Fibroblast of skin of right biceps (primary cell): ENCODE measurements at places on chromosomes 5 and 9.

DNA sequence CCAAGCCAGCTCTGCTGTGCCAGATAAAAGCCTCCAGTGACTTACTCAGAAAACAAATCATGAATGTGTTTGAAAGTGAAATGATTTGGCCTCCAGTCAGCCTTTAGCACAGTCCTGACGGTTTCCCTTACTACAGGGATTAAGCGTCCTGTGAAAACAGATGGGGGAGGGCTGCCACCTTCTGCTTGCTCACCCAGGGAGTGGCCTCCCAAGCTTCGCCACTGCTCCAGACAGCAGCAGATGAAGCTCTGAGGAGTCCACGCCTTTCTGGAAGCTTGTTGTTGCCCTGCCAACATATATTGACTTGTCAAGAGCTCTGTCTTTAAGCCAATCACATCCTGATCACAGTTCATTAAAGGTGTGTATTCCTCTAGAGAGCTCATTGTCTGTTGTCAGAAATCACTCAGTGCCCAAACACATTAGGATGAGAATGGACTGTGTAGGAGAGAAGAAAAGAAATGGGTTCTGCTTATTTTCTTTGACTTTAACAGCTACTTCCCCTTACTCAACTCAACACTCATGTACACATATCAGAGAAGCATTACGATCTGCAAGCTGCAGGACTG is 4.9 kb upstream of the FYB1 start:
- DNase-seq: peak; percentile 37

DNA sequence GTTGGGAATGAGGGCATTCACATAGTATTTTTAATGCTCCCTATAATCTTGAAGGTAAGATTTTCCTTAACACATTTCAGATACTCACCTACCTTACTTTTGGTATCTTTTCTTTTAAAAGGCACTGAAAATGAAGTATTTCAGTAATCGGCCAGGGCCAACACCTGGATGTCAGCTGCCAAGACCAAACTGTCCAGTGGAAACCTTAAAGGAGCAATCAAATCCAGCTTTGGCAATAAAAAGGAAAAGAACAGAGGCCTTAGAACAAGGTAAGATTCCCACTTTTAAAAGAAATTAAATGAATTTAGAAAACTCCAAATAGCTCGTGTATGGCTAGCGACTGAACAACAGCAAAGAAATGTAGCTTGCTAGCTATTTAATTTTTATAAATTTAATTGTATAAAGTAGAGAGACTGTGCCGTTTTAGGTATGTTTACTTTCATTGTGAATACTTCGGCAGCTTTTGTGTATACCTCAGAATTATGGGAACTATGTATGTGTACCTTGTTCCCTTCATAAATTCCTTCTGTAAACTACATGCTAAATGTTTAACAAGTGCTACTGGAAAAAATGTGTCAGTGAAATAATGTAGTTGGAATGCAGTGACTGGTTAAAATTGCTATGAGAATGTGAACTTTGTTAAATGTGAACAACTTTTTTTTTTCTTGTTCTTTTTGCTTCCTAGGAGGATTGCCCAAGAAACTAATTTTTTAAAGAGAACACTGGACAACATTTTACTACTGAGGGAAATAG is 41.9 kb downstream of the CDK7 start:
- peak; percentile 76 for DNase-seq

DNA sequence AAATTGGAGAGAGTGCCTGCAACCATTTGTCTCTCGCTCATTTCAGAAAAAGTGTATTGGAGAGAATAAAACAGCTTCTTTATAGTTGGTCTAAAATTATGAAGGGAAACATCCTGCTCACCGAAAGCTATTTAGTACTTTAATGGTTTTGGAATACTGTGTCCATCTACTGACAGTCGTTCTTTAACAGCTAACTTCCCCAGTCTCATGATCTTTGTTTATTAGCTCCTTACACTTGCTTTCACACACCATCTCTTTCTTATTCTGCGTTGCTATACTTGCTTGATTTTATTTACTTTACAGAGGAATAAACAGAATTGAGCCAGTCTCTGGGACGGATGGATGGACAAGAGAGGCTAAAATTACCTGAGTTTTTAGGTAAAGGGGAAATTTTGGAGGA is 229.3 kb downstream of the CCDC171 start:
- DNase-seq: no peak

GRCh38 chr5:175860531-175861045 is 10.8 kb upstream of the CPLX2 start:
- DNase-seq: no peak

DNA sequence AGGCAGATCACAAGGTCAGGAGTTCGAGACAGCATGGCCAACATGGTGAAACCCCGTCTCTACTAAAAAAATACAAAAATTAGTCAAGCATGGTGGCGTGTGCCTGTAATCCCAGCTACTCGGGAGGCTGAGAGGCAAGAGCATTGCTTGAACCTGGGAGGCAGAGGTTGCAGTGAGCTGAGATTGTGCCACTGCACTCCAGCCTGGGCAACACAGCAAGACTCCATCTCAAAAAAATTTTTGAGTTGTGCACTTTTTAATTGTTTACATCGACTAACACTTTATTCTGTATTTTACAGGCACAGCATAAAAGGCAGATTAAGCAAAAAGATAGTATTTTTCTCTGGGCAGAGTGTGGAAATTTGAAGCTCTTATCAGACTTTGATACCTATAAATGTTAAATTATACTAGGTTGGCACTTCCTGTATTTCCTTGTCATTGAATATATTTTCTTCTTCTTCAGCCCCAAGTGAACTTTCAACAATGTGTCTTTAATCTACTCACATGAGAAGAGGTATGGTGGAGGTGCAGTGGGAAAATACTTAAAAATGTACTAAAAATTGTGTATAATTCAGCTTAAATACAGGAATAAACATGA is 180.6 kb upstream of the ELL2 start:
- DNase-seq: no peak

DNA sequence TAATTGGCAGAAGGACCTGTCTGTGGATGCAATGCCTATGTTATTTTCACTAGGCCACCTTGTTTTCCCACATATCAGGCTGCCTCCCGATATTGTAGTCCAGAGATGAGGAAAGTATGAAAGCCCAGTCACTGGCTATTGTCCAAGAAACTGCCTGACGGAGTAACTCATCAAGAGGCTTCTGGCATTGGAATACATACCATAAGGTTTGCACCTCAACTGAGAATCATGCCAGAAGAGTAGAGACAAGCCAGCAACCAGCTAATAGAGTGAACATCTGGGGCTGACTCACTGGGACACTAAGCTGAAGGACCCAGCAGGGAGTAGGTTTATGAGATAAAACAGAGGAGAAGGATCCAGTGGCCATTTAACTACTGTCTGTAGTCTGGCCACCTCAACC is 137.2 kb upstream of the FST start:
- peak; percentile 99 for DNase-seq

DNA sequence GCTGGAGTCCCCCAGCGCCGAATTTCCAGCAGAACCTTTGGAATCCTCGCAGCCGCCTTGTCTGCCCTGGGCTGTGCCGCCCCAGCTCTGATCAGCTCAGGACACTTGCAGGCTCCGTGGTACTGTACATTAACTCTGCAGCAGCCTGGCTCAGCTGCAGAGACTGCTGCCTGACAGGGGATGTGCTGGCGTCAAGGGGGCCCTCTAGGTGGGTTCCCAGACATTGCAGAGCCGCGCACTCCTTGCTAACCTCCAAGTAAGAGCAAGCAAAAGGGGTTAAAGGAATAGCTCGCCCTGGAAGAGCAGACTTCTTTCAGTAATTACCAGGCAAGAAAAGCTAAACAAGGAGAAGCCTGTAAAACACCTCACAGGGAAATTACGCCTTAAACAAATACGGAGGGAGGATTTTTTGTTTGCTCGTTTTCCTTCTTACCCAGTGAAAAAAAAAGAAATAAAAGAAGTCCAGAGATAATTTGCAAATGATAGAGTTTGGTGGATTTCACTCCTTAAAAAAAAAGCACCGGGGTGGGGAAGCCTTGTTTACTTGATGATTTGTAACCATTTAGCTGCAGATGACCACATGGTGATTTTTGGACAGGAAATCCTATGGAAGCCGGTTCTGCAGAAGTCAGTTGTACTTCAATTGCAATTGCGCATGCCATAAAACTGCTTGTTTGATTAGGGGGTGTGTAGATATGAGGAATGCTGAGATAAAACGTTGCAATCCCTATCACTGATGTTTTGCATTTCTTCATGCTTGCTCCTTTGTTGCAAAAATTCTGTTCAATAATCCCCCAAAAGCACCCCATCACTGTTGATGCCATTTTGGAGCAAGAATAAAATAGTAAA is 305.8 kb downstream of the PDE4D start:
- peak; percentile 85 for DNase-seq

- no peak for DNase-seq
Observed at GRCh38 chr5:132528866-132529634, 14.3 kb downstream of the IL5 start.
